Stimulated activated CD4-positive, alpha-beta T cell treated with anti-CD3 and anti-CD28 coated beads, Interleukin-1b, Interleukin-23, amount 100 ng/mL, for 1 hour (primary cell): ENCODE measurements at places on chromosomes 4 and X.

DNA sequence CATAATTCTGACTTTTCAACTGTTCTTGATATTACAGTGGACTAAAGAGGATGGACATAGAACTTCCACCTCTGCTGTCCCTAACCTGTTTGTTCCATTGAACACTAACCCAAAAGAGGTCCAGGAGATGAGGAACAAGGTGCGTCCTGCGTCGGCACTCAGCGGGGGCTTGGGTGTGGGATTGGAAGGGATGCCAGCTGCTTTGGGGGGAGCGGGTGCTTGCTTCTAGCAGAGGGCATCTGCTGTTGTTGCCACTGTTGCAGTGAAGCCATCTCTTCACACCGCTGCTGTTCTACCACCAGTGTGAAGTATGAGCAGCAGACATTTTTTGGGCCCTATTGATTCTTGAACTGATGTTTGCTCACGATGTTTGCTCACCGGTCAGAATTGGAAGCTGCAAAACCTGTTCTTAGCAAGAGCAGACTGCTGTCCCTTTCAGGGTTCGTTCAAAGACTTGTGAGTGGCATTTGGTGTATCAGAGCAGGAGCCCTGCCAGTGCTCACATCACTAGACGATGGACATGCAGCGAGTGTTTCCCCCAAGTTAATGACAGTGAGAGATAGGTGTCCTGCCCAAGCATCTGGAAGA lies 55.4 kb downstream of the NOP14 start:
- DNase-seq = no peak

- DNase-seq = no peak
These were observed 157.9 kb downstream of the GBA3 start for GRCh38 chr4:22850630-22851029.

DNA sequence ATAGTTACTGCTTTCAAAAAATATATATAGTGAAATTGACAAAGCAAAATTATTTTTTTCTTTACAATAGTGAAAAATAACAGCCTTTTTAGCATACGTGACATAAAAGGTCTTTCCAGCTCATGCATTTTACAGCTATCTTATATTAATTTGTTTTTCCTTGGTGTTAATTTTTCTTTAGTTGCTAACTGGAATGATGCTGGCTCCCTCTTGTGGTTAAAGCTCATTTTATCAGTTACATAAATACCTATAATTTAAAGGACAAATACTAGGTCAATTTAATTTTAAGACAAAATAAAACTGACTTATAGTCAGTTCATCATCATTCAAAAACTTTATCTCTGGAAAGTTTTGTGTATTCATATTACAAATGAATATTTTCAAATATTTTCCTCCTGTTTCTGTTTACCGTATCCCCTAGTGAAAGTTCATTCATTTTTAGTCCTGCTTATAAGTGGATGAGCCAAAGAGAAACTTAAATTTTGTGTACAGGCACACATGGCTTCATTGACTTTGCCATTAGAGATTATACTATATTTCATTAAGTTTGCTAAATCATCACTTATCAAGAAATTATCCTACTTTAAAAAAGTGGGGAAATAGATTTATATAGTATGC lies 9.9 kb upstream of the ANAPC4 start:
- no peak for DNase-seq

GRCh38 chr4:168487282-168488035 lies 7.2 kb upstream of the DDX60L start:
- no peak for DNase-seq

GRCh38 chr4:2082118-2082517 lies 23.0 kb downstream of the NAT8L start:
- DNase-seq = no peak

GRCh38 chrX:45571453-45571852 lies 370.8 kb upstream of the DIPK2B start:
- DNase-seq = no peak

DNA sequence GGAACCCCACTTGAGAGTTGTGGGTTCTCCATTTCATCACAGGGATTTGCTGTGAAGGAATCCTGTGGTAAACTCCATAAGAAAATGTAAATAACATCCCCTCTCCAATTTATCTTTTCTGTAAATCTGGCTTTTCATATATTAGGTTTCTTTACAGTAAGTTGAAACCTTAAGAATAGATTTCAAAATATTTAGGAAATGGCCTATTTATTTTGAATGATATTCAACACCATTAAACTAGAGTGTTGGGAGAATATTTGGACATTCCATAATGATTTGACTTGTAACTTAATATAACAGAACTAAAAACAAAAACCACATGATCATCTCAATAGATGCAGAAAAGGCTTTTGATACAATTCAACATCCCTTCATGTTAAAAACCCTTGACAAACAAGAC lies 197.3 kb upstream of the PGRMC2 start:
- DNase-seq = no peak

DNA sequence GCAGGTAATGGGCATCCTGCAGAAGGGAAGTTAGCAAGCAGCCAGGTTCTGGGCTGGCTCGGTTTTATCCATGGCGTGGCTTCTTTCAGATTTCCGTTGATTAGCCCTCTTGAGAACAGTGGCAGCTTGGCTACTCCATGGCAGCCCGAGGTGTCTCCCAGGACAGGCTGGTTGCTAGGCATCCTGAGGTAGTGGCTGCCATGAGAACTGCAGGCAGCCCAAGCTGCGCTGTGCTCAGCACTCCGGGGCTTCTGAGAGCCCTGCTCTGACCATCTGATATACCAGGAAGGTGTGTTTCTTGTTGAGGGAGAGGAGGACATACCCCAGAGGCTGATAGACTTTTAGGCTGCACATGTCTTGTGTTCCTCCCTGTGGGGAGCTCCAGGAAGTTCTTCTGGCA lies 253.4 kb upstream of the CASK start:
- DNase-seq = no peak

DNA sequence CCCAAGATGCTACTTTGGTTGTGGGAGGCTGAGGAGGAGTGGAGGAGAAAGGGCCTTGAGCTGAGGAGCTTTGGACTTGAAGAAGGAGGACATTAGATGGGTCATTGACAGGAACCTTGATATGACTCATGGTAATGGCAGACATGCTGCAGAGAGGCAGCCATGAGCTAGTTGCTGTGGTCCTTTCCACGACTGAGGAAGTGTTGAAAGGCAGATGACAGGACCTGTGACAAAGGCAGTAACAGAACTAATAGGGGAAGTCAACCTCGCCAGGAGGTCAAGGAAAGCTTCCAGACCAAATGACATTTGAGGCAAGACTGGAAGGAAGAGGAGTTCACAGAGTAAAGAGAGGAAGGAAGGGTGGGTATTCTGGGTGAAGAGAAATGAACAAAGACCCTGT lies 7.6 kb upstream of the XPNPEP2 start:
- DNase-seq = no peak

- DNase-seq = no peak
These were observed 3.6 kb downstream of the PLXNB3 start for GRCh38 chrX:153767674-153768055.

DNA sequence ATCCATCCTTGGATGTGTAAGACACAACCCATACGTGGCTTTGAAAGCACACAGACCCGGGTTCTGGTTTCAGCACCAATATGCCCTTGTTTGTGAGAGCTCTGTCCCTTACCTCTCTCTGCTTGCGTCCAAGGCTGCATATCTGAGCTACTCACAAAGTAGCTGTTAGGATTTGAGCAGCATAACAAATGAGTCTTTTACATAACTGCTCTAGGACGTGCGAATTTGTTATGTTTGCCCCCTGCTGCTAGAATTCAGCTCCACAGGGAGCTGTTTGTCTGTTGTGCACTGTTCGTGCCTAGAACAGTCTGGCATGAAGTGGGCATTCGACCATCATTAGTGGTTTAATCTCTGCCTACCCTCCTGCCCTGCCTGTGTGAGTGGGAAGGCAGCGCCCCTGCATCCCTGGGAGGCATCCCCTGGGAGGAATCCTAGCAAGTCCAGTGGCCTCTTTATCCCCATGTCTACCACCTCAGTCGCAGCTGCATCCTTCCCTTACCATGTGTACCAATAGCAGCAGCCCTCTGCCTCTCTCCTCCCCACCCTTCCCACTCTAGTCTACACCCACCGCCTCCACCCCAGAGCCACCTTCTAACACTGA lies 42.1 kb downstream of the SLC2A9 start:
- no peak for DNase-seq

GRCh38 chrX:111328858-111329257 lies 58.6 kb upstream of the CAPN6 start:
- no peak for DNase-seq

DNA sequence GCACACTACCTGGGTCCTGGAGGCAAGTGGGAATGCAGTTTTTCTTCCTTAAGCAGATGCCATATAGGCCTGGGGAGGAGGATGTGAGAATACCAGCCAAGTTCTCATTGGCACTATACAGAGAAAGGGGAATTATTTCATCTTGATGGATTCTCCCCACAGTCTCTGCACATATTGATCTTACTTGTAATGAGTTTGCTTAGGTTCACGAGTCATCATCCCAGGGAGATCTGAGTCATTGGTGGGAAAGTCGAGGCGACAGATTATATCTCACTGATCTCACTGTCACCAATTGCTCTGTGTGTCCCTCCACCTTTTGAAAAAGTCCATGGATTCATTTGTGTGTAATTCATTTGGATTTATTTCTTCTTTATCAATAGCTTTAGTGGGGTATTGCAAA lies 156.8 kb downstream of the AR start:
- no peak for DNase-seq

GRCh38 chr4:57039345-57039744 lies 60.6 kb downstream of the POLR2B start:
- no peak for DNase-seq

DNA sequence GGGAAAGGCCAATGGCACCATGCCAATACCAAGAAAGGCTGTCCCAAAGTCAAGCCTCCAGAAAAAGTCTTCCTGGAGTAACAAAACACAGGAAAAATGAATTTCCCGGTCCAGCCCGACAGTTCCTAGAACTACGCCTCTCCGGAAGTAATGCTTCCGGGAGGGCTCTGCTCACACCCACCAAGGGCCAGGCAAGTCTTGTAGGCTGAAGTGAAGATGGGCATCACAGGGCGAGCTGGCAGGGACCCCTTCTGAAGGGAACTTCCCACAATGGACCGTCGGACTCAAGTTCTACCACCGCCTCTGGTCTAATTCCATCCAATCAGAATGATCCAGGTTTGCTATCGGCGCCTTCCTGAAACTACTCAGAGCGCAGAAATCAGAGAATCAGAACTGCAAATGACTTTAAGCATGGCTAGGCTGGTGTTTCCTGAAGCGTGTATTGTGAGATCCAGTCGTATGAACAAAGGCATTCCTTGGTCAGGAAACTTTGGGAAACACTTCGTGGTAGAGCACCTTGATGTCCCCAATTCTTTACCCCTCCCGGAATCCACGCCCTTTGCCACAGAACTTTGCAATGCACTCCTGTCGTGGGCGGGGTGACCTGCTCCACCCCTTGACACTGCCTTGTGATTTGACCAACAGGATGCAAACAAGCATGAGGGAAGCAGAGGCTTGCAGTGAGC lies 127.8 kb downstream of the BCOR start:
- DNase-seq = no peak

- no peak for DNase-seq
These were observed 12.4 kb downstream of the DCAF8L1 start for GRCh38 chrX:27968878-27969277.

- DNase-seq = no peak
These were observed at the start of gene PALLD for GRCh38 chr4:168496834-168497233. TSS of gene PALLD (plus strand) at chr4:168497052.

DNA sequence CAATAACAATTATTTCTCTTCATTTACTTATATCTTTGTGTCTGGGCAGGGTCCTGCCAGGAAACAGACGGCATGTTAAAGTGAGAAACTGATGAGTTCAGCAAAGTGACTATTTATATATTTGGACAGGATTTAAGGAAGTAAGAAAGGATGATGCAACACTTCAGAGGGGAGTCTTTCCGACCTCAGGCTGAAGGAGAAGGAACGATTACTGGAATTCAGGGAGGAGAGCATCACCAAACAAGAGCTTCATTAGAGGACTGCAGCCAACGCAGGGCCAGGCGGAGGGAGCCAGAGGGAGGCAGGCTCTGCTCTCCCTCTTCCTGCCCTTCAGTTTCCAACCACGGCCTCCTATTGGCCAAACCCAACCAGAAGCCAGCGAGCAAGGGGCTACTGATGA lies 1.5 kb upstream of the TLR7 start:
- DNase-seq = no peak

DNA sequence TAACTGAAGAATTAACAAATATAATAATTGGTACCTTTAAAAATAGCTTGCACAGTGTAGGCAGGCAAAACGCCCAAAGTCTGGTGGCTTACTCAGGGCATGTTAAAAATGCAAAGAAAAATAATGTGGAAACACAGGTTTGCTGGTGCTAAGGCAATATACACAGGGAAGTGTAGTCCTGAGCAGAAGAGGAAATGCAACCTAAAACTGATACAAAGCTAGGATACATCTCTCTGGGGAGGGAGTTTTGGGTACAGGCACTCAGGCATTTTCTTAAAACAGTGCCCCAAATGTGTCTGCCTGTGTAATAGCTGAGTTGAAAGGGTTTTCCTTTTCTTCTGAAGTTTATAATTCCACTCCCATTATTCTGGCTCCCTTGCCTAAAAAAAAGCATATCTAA lies 47.4 kb downstream of the TMPRSS11E start:
- no peak for DNase-seq

DNA sequence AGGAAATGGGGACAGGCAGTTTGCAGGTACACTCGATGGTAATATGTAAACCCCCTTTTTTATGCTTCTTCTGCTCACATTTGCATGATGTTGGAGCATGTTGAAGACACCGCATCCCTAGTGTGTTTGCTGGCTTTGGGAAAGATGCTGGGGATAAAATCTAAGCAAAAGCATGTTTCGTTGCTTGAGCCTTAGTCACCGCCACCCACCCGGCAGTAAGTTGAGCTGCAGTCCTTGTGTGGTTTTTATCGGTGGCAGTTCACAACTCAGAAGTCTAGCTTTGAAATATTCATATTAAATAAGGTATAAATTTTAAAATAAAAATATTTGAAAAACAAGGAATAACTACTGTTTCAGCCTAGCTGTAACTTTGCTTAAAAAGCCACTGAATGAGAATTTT lies 21.7 kb upstream of the MND1 start:
- DNase-seq = no peak
